Putamen (tissue), 1 donor: ENCODE measurements at places on chromosomes 5 and 9.

GRCh38 chr5:44935262-44935661 lies 126.5 kb downstream of the MRPS30 start:
- no peak for DNase-seq

DNA sequence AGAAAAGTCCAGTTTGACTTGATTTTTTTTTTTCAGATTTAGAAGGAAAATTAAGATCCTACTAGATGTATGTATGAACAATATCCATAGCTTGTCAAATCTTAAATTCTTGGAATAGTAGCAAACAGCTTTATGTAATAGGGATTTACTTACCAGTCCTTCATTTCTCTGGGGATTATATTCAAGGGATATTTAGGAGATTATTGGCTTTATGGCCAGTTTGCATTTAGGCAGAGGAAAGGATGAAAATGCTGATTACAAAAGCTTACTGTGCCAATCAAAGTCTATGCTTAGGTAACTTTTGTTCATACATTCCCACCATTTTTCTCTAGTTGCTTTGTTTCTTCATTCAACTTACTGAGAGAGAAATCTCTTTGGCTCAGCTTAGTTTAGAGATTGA lies 47.9 kb downstream of the MAST4 start:
- no peak for DNase-seq

- peak; percentile 61 for DNase-seq
Measured at GRCh38 chr5:32173267-32174010, 680 bp downstream of the GOLPH3 start.

- DNase-seq: no peak
Measured at GRCh38 chr5:89043676-89044075, 160.7 kb upstream of the MEF2C start.

DNA sequence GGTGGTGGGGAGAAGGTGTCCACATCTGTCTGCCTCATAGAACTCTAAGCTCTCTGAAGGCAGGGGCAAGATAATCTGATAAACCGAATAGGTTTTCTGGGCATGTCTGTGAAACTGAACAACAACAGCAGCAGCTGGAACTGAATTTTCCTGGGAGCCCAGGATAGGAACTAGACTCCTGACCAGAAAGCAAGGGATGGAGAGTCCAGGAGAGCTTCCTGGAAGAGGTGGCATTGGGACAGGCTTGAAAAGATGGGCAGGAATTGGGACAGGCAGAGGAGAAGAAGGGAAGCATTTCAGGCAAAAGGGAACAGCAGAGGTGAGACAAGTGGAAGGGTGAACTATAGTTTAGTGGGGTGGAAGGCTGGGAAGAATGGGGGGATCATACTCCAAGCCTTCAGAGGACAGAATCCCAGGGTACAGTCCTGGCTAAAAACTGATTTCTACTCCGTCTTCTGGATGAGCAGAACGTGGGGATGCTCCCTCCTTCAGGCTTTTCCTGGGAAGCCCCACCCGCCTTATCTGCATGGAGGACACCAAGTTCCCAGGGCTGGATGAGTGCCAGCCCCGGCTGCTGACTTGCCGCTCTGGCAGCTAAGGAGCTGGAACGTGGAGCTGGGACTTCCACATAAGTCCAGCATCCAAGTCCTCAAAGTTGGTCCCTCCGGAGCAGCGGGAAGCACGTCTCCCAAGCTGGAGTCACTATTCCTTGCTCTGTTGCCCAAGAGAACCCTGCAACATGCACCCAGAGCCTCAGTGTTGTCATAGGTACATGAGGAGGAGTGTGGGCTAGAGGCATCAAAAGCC lies 13.9 kb upstream of the KIF12 start:
- DNase-seq: peak; percentile 11

DNA sequence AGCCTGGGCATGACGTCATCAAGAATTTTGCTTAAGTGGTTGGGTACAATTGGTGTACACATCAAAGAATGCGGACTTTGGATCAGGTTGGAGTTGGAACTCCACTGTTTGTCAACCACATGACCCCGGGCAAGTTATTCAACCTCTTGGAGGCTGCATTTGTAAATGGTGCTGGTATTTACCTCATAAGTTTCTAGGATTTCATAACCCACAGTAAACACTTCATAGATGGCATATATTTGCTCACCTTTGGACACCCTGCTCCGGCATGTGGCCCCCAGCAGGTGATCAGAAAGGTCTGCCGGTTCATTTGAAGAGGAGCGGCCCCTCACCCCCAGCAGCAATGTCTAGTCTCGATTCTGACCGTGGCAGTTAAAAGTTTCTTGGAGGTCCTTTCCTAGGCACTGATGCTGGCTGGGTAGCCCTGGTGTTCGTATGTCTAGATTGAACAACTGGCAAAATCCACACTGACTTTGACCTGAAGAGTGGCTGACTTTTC lies 60.6 kb downstream of the IL6ST start:
- no peak for DNase-seq

DNA sequence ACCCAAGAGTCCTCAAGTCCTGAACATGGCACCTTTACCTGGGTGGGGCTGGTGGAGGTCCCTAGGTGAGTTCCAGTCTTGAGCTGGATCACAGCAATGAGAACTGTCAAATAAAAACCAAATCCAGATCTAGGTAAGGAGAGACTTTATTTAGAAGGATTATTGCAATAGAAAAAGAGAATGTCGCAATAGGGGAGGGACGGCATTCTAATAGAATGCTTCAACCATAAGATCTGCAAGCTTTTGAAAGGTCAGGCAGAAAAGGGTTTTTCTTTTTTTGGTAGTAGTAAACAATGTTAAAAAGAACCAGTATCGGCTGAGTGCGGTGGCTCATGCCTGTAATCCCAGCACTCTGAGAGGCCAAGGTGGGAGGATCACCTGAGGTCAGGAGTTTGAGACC lies 5.2 kb upstream of the GCNT1 start:
- DNase-seq: no peak
